Panc1 (cell line): ENCODE measurements at places on chromosomes 7 and 10.

- DNase-seq: no peak
These were observed 11.9 kb upstream of the INPP5F start for GRCh38 chr10:119713744-119714483.

- no peak for DNase-seq
These were observed 14.7 kb upstream of the TMEM236 start for GRCh38 chr10:17737027-17737965.

DNA sequence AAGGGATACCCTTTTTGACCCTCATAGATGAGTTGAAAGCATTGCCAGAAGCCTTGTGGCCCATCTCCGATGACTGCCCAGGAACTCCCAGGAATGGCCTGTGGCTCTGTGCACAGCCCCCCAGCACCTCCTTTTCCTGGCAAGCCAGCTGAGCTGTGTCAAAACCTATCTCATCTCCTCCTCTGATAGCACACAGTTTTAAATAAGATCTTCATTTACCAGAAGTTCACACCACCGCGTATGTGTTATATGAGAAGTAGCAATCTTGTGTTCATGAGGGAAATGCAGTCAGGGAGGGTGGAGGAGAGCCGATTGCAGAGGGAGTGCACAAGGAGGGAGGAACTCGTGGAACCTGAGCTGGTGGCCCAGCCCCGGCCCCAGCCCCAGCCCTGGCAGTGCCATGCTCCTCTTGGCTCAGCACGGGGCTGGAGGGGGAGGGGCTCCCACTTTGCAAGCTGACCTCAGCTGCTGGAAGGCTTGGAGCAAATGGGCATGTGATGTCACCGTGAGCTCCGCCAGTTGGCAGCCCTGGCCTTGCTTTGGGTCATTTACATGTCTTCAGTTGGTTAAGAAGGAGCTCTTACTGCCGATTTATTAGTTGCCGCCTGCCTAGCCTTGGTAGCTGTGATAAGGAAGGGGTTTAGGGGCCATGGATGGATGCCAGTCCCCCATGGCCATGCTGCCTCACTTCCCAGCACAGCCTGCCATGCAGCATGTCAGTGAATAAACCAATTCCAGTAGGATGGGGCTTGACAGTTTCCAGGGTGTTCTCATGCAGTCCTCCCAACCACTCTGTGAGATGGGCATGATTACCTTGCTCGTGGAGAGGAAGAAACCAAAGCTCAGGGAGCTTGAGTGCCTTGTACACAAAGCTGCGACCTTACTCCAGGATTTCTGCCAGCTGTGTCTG lies 20.0 kb downstream of the UNC5B start:
- no peak for DNase-seq

GRCh38 chr10:22899307-22899706 lies 28.5 kb upstream of the ARMC3 start:
- DNase-seq: no peak

DNA sequence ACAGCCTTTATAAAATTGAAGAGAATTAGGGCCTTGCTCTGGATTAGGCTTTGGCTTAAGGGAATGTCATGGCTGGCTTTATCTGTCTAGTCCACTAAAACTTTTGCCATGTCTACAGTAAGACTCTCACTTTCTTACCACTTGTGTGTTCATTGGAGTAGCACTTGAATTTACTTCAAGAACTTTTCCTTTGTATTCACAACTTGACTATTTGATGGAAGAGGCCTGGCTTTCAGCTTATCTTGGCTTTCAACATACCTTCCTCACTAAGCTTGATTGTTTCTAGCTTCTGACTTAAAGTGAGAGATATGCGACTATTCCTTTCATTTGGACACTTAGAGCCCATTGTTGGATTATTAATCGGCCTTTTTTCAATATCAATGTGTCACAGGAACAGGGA lies 96.1 kb downstream of the TPST1 start:
- no peak for DNase-seq
